Activated CD4-positive, CD25-positive, alpha-beta regulatory T cell treated with anti-CD3 and anti-CD28 coated beads, Interleukin-2, amount 50 U/mL, for 72 hours (primary cell): ENCODE measurements at places on chromosomes 12 and 14.

GRCh38 chr14:102602421-102603292 is 10.2 kb downstream of the RCOR1 start:
- no peak for DNase-seq

DNA sequence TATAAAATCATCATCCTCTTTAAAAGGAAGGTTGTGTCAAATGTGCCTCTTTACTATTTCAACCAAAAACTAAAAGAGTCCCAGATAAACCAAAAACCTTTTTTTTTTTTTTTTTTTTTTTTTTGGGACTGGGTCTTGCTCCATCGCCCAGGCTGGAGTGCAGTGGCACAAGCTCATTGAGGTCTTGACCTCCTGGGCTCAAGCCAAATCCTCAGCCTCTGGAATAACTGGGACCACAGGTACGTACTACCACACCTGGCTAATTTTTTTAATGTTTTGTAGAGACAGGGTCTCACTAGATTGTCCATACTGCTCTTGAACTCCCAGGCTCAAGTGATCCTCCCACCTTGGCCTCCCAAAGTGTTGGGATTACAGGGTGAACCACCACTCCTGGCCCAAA is 16.4 kb upstream of the SELPLG start:
- no peak for DNase-seq

DNA sequence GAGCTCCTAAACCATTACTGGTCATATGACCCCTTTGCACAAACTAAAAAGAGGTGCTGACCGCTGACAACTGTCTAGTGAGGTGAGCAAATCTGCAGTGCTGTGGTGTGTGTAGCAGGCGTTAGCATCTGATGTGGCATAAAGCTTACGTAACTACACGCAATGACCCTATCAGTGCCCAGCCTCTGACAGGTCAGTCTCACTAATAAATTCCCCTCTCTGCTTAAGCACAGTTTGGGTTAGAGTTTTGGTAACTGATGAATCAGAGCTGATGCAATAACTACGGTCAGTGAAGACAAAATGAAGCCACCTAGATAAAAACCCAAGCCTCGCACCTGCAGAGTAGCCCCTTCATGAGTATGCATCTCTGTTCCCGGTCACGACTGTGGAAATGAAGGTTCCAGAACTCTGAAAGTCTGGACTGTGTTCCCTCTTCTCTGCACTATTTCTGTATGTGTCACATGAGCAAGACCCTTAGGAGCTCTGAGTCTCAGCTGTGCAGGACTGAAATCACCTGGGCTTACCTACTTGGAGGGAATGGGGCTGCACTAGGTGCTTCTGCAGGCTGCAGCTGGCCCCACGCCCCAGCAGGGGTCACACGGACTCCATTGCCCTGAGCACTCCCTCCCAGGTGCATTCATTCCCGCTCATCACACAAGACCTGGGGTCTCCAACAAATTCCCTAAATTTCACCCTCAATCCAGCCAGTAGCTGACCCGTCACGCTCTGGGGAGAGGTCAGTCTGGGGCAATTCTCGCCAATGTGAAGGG is 54.4 kb downstream of the RIMBP2 start:
- no peak for DNase-seq

GRCh38 chr12:111978545-111978944 is 34.4 kb downstream of the TMEM116 start:
- DNase-seq = no peak
